NK-92 treated with Interleukin-12 subunit alpha and Interleukin-12 subunit beta, amount 100 ng/mL, for 24 hours (cell line): ENCODE measurements at places on chromosomes 16 and 17.

- DNase-seq: no peak
These were observed 218.2 kb upstream of the CHMP6 start for GRCh38 chr17:80773243-80773991.

DNA sequence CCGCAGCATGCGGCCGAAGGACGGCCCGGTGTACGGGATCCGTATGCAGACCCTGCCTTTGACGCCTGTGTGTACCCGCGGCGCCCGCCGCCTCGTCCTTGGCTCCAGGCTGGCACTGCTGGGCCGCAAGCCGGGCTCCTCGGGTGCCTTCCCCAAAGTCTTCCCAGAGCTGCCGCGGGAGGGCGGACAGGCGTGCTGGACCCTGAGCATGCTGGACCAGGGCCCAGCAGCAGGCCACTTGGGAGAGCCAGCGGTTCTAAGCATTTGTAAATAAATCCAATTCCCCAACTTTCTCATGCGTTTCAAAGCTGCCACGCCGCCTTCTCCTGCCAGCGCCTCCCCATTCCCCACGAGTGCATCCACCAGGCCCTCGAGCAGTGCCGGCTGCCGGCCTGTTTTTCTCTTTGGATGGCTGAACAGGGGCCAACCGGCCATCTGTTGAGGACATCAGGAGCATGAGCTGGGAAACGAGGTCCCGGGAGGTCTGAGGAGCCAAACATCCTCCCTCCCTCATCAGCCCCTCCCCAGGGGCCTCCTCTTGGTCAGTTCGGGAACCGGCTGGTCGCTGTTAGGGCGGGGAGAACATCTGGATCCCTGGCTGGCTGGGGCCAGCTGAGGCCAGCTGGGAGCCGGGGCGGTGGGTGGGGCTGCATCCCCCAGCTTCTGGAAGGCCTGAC is 20.5 kb upstream of the PABPN1L start:
- no peak for DNase-seq

- no peak for DNase-seq
These were observed 758.8 kb downstream of the CDH11 start for GRCh38 chr16:64363039-64363438.

- no peak for DNase-seq
These were observed 120.9 kb upstream of the HS3ST2 start for GRCh38 chr16:22692916-22693637.

GRCh38 chr16:19393226-19394111 is 24.2 kb upstream of the TMC5 start:
- no peak for DNase-seq

DNA sequence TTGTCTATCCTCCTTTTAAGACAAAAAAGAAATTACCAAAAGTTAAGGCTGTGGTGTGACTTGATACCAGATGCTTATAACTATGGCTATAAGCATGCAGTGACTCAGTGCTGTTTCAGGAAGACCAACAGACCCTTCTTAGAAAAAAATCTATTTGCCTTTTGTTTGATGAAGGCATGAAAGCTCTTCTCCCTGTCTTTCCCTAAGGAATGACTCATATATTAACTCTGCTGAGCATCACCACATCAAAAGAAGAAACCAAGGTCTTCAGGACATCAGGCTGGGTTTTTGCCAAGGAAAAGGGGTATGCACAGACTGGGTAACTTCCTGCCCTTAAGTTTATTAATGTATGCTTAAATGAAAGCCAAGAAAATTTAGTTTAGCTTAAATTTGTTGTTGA is 47.1 kb downstream of the VMP1 start:
- no peak for DNase-seq

DNA sequence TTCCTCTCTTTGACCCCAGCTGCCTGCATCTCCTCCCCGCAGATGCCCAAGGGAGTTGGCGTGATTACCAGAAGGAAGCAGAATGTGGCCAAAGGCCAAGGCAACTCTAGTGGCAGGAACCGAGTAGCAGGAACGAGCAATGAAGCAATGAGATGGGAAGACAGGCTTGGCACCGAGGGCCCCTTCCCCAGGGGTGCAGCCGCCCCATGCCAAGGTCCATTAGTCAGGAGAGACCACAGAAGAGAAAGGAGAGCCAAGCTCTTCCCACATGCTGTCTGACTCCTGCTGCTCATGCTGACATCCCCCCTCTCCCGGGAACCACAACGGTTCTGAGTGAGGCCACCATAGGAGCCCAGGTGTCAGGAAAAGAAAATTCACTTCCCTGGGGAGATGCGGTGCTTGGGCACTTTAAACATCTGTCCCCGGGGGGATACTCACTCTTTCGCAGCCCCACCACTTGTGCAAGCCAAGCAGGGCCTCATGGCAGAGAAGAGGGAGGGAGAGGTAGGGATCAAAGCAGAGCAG is 67.4 kb downstream of the MYO18A start:
- DNase-seq: no peak

DNA sequence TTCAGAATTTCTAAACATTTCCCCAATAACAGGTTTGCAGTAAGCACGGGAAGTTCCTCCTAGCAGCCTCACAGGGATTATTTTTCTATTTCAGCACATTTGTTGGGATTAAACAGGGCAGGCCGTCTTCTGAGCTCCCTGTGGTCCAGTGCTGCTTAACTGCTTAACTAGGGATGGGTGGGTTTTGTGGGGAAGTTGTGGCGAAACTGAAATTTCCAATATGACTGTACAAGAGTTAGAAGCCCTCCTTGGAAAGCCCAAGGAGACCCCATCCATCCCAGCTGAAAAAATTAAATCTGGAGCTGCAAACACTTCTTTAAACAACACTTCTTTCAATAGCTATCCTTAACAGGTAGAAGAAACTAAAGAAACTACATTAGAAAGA is 22.2 kb downstream of the FAM117A start:
- DNase-seq: no peak

DNA sequence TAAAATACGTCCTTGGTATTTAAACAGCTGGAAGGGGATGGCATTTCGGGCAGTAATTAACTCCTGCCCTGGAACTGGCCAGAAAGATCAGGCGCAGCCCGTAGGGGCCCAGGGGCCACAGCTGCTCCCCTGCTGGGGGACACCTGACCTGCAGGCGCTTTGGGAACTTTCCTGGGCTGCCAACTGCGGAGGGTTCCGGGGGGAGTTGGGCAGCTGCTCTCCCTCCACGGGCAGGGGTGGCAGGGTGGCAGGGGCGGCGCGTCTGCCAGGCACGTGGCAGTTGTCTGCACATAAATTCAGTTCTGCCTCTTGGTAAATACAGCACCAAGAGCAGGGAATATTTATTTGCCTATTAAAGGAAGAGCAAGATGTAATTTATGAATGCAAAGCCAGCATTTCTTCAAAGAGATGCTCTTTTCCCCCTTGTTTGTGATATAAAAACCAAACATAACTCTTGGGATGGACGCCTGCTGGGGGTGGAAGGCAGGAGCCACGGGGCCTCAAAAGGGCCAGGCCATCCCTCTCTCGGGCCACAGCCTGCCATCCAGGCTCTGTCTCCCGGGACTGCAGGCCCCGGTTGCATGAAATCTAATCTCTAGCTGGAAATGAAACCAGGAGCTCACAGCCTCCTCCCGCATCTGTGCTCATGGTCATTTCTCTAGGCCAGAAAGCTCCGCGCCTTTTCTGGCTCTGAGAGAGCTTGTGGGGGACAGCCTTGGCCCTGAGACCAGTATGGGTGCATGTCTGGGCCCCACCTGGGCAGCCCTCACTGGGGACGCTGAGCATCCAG is 29.9 kb upstream of the CHMP6 start:
- DNase-seq: no peak

GRCh38 chr17:3506054-3506453 is 30.3 kb downstream of the ASPA start:
- no peak for DNase-seq

GRCh38 chr16:54351171-54351570 is 64.6 kb upstream of the IRX3 start:
- no peak for DNase-seq

DNA sequence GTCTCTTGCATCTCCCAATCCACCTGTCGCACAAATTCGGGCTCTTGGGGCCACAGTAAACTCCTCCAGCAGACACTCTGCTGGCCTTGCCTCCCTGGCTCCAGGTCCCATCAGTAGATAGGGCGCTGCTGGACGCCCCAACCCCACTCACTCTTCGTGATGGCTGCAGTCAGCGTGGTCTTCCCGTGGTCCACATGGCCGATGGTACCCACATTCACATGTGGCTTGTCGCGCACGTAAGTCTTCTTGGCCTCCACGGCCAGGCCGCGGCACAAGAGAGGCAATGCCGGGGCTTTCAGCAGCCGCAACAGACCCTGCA is 428 bp downstream of the TUFM start:
- DNase-seq: no peak

DNA sequence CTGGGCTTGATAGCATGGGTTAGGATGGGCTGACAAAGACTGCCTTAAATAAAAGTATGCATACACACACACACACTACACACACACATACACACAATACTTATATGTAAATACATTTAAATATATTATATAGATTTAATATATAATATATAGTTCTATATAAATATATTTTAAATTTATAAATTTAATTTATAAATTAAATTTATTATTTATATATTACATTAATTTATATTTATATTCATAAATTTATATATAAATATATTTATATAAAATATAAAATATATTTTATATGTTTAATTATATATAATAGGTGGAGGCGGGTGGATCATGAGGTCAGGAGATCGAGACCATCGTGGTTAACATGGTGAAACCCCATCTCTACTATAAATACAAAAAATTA is 83.2 kb downstream of the CDH13 start:
- no peak for DNase-seq

DNA sequence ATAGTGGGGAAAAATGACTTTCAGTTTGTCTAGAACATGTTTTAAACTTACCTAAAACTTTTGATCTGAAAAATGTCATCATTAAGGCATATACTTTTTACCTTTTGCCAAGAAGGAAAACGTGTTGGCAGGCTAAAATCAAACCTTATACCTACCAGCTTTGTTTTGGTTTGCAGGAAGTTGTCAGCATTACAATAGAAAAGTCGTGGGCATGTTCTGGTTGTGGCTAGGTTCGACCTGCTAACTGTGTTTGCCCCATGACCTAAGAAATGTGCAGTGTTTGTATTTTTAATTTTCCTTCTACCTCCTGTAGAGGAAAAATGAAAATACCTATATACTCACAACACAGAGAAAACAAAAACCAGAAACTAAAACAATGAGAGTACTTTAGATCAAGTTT is 13.0 kb downstream of the SKAP1 start:
- no peak for DNase-seq

DNA sequence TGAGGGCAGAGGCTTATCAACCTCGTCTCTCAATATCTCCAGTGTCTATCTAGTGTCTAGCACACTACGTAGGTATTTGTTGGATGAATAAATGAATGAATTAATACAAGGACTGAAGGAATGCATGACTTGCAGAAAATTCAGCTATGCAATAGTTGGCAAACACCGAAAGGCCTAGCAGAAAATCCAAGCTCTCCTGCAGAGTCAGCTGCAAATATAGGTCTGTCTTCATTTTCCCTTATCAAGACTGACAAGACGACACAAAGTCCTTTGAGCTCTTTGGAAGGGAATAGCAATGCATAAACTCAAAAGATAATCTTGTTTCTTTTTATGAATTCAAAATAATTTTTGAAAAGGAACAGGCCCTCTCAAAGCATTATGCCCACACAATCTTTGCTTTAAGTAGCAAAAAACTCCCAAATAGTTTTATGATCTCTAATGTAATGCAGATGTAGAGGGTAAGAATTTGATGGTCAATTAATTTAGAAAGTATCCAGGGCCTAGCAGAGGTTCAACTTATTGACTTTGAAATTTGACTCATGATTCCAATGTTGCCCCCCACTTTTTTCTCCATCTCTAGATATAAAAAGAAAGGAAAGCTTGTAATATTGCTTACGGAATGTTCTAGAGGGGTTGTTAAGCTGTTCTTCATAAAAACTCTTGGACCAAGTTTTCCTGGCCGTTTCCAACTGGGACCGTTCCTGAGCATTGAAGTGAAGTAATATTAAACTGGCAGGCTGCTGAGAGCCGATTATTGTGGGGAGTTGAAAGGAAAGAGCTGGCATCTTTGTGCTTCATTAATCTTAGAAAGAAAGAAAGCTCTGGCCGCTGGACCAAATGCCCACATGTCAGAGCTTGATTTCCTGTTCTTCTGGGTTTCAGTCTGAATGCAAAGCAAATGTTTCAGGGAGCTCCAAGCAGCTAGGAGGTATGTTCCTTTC is 227.3 kb downstream of the HS3ST3A1 start:
- DNase-seq: no peak

DNA sequence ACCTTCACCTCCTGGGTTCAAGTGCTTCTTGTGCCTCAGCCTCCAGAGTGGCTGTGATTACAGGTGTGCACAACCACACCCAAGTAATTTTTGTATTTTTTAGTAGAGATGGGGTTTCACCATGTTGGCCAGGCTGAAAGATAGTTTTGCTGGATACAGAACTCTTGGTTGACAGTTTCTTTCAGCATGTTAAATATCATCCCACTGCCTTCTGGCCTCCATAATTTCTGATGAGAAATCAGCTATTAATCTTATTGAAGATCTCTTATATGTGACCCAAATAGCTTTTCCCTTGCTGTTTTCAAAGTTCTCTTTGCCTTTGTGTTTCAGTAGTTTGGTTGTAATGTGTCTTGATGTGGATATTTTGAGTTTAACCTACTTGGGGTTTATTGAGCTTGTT is 50.3 kb upstream of the BRD7 start:
- no peak for DNase-seq
